Head of caudate nucleus (tissue), 42 donors: ENCODE measurements at places on chromosomes 11 and 22.

GRCh38 chr11:123211149-123211852 is 16.3 kb upstream of the CLMP start:
- no peak for DNase-seq

DNA sequence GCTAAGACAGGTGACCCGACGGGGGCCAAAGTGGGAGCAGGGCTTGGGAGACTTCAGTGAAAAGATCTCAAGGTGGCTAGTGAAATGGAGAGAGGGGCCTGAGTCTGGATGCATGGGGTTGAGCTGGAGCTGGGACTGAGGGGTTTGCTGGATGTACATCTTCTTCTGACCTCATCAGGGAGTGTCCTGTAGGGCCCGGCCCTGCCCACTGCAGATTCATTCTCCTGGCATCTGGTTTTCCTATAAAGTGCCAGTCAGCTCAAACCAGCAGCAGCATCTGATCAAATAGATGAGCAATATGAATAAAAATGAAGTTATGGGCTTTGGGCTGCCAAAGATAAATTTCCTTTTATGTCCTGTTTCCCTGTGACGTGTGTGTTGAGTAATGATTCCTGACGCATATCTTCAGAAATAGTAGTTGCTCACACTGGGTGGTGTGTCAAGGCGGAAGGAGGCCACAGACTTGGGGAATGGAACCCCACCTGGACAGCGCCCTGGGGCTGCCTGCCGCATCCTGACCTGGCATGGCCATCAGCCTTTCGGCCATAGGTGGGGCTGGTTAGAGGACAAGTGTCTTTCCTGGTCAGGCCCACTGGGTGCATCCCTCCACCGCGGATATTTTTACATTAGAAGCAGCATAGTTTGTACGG is 135.4 kb downstream of the OSBP2 start:
- DNase-seq, result no peak

DNA sequence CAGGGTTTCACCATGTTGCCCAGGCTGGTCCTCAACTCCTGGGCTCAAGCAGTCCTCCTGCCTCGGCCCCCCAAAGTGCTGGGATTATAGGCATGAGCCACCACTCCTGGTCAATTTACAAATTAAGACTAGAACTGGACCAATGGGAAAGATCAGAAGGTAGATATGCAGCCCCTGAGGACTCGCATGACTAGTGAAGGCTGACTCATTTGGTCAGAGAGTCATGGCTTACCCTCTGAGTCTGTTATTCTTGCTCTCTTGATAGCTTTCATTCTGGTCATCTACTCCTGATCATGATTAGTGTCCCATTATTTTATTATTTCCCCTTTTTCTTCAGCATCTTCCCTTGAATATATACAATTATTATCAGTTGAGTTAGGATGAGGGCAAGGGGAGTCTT is 2.7 kb upstream of the LDHAL6A start:
- DNase-seq, result no peak

GRCh38 chr22:50022171-50022819 is 9.7 kb upstream of the IL17REL start:
- no peak for DNase-seq

GRCh38 chr22:37672206-37672919 is 3.1 kb upstream of the LGALS1 start:
- DNase-seq, result no peak

DNA sequence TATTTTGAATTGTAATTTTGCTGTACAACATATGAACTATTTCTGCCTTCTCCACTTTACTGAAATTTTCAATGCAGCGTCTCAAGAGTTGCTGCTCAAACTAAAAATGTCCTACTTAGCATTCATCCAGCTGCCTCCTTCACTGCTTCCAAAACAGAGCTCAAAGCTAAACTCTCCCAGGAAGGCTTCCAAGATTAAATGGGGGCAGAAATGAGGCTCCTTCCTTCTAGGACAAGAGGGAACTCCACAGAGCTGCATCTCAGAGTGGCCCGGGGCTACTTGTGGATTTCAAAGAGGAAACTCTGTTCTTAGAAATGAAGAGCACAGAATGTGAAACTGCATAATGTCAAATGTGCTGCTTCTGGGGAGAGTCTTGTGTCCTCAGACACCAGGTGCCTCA is 295.9 kb upstream of the NCAM1 start:
- DNase-seq, result no peak

DNA sequence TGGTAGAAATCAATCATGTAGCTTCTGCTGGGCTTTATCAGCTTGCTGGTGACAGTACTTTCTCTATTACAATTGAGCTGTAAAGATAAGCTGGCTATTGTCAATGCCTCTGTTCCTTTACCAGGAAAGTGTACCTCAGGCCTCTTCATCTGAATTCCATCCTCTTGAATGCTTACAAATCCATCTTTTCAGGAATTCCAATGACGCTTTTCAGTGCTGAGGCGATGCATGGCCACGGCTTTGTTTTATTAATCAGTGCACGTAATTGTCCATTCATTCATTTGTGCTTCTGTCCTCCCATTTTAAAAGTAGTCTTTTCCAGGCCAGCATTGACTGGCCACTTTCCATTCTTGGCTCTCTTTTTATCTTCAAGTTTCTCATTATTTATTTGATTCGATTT is 202.0 kb downstream of the PGR start:
- DNase-seq, result no peak

- DNase-seq, result no peak
Observed at GRCh38 chr11:102924851-102925380, 30.6 kb downstream of the MMP13 start.

- no peak for DNase-seq
Observed at GRCh38 chr11:81874635-81875034, 859.0 kb downstream of the FAM181B start.

DNA sequence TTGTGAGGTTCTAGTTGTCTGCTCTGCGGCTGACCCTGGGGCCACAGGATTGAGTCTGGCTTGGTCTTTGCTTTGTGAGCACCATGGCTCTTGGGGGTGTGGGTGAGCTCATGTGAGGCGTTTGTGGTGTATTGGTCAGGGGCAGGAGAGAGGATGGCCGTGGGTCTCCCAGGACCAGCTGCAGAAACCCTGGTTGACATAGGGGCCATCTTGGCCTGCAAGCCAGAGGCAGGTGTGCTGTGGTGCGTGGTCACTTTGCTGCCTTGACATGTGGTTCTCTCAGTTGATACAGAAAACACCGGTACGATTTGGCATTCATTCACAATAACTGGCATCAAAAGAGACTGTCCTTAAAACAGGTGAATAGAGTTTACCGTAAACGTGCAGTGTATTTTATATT is 11.3 kb downstream of the PHRF1 start:
- DNase-seq, result no peak

- no peak for DNase-seq
Observed at GRCh38 chr11:44430140-44430539, 120.2 kb upstream of the ALX4 start.

DNA sequence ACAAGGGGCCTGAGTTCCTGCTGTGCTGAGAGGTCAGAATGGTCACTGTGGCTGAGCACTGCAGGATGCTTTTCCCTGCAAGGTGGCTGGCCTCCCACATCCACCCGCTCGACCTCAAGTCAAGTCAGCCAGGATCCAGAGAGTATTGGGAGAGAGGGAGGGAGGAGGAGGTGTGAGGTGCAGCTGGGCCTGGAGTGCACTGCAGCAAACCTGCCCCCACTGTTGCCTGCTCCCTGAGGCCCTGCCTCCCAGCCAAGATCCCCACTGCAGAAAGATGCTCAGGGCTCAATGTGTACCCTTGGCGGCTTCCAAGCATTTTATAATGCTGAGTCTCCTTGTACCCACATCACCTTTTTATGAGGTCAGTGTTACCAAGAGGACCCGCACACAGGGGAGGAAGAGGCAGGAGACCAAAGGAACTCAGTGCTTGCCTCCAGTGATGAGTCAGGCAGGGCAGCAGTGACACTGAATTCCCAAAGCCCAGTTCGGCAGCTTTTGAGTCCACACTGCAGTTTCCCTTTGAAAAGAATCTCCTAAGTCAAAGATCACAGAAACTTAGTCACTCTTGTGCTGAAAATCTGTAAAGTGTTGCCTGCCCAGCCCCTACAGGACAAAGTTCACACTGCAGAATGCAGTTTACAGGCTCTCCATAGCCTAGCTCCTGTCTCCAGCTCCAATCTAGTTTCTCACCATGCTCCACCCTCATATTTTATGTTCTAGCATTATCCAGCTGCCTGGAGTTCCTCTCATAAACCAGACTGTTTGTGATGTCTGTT is 3.1 kb downstream of the ENDOD1 start:
- DNase-seq, result no peak

DNA sequence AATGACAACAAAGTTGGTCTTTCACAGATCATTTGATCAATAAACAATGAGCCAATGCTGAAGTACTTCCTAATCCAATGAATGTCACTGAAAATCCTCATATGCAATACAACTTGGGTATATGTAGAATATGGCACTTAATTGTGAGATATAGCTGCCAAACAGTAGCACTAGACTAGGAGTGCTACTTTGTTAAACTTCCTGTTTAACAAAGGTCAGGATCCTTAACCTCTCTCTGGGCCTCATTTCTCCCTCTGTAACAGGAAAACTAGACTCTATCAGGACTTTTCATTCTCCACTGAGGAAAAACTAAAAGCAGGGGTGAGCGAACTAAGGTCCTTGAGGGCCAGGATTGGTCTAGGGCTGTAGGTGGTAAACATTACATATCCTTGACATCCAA is 56.1 kb downstream of the PITPNB start:
- no peak for DNase-seq

- DNase-seq, result no peak
Observed at GRCh38 chr22:47919893-47920292, 1157.4 kb downstream of the TBC1D22A start.

DNA sequence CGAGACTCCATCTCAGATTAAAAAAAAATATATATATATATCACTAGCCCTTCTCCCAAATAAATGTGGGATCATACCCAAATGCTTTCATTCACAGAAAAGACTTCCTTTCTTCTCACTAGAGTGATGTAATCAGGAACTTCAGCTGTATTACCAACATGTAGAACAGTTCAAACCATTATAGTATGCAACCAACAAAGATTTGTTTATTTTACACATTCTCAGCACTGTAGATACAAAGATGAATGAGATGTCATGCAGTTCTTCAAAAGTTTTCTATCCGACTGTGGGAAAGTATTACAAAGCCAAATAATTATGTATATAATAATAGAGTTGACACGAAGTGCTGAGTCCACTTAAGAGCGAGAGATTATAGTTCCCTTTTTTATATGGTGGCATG is 22.2 kb upstream of the ZNF143 start:
- DNase-seq, result no peak

DNA sequence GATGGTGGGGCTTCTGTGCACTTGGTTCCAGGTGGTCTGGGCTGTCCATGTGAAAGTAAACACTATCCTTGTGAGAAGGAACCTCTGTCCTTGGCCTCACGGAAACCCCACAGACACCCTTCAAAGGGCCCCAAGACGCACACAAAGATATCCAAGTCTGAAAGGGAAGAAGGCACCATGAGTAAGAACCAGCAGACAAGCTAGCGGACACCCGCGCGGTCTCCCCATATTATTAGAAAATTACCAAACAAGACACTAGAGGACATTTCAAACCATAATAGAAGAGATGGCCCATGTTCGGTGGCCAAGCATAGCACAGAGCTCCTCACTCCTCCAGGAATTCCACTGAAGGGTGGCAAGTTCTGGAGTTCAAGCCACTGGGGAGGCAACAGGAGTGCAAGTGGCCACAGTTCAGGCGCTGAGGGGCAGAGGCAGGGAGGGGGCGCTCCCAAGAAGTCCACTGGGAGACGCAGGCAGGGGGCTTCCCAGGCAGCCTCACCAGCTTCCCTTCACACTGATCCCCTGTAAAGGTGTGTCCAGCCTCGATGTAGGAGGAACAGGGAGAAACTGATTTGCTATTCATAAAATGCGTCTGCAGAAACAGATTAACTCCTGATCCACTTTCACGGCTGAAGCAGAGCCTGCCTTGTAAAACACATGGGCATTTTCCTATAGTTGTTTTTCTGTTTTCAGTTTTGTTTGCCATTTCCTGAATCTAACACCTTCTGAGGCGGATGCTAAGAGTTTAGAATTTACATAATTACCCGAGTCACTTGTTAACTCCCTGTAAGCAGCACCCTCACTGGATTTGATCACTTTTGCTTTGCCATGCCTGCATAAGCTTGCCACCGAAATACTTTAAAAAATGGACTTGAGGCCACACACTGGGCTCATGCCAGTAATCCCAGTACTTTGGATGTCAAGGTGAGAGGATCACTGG is 9.1 kb upstream of the PPARA start:
- no peak for DNase-seq

DNA sequence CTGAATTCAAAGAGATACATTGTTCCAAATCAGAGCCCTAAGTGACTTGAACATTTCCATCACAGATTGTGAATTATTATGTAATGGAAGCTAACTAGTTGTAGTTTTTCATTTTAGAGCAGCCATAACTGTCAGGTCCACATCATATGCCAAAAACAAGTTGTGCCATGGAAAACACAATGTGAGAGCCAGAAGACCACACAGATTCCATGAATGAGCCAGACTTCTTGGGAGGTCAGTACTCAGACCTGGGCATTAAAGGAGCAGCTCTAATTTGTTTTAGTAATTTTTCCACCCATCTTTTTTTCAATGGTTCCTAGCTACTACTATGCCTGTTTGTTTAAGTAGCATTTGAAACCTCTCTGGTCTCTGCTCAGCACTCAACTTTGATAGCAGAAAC is 279.4 kb downstream of the FAT3 start:
- DNase-seq, result no peak

DNA sequence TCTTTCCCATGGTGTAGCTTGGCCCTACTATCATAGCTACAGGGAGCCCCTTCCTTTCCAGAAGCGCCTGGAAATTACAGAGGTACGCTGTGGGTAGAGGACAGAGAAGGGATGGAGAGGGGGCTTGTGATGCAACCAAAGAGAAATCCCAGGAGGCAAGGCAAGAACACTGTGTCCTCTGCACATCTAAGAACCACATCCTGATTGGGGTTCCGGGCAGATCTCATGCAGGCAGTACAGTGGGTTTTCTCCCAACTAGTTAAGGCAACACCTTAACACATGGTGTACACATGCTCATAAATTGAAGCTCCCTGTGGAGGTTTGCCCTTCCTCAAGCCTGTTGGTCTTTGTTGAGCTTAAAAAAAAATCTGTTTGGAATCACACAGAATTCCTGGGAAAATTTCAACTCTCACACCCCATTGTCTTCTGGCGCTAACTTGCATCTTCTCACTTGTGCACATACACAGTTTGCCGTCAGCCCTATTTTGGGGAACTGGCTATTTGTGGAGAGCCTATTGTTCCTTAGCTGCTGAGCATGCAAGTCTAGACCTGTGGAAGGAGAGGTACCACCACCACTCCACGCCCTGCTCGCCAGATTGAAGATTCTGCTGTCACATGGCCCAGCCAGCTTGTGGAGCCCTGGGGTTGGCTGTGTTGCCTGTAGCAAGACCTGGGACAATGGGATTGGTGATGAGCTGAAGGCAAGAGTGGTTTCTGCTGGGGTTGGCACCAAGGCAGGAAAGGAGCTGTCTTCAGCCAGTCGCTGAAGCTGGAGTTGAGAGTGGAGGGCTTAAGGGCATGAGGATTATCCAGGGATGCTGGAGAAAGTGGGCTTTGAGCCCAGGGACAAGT is 52.4 kb downstream of the ALX4 start:
- DNase-seq, result no peak

DNA sequence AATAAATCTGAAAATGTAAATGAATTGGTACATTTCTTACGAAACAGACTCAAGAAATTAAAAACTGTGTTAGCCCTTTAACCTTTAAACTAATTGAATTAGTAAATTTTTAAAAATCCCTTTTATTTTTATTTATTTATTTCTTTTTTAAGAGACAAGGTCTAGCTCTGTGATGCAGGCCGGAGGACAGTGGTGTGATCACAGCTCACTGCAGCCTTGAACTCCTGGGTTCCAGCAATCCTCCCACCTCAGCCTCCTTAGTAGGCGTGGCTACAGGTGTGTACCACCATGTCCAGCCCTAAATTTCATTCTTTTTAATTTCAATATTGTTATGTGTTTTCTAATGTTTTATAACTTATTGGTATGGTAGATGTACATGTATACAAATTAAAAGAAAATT is 72.6 kb downstream of the MYEOV start:
- no peak for DNase-seq
